ENCODE measurements at places on chromosomes 16 and 17. TPM values are rescaled to one million over a fixed set of nuclear protein-coding genes. Genes with fewer than 3 reads are reported as not detected.

DNA sequence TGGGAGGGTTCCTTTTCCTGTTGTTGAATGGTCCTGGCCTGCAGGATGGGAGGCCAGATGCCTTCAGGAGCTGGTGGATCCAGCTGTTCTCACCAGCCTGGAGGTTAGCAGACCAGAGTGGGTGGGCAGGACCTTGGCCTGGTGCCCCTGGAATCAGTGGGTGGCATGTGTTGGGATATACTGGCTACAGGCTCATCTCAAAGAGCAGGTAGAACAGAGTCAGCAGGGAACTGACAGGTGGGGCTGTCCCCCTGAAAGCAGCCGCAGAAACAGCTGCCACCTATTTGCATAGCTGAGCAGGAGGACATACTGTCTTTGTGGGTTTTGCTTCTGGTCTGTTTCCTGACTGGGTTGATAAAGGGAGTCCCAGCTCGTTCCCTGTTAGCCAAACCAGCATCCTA lies 144.1 kb downstream of the RAB11FIP4 start:
- DNase-seq = no peak

The CYBA gene
- polyA plus RNA-seq = 155 TPM

The CCL2 gene
- polyA plus RNA-seq = 15.7 TPM

GRCh38 chr17:70375406-70375805 lies 206.1 kb downstream of the KCNJ2 start:
- DNase-seq = no peak

GRCh38 chr16:81067166-81067565 lies 9.9 kb downstream of the C16orf46 start:
- DNase-seq = no peak

The KRT31 gene
- not detected for polyA plus RNA-seq

- DNase-seq = no peak
Observed at GRCh38 chr16:83392743-83393142, 415.0 kb upstream of the HSBP1 start.

The CCDC200 gene
- polyA plus RNA-seq = 37.2 TPM

- DNase-seq = no peak
Observed at GRCh38 chr16:49637933-49638672, 217.8 kb downstream of the ZNF423 start.

DNA sequence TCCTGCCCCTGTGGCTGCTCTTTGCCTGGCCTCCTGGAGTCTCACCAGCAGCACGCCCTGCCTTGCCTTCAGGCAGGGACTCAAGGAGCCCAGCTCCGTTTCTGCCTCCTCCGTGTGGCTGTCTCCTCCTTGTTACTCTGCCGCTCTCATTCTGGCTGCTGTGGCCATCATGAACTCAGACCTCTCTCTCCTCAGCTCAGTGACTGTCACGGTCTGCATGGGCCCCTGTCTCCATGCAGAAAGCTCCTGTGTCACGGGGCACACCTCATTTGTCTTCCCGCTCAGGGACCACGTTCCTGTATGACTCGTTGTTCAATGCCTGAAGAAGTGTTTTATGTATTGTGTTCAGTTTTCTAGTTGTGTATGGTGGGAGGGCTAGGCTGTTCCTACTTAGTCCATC lies 25.3 kb downstream of the RPTOR start:
- DNase-seq = peak; percentile 51

- DNase-seq = no peak
Observed at GRCh38 chr17:46931596-46931995, 8.6 kb downstream of the GOSR2 start.

- peak; percentile 56 for DNase-seq
Observed at GRCh38 chr16:19884611-19885450, at the start of gene GPRC5B. Gene GPRC5B, minus strand, starts transcription at chr16:19884848. Its CDS starts 12,003 bp downstream, at chr16:19872845.

GRCh38 chr17:75365009-75365930 lies 40.2 kb downstream of the GRB2 start:
- no peak for DNase-seq

The IL17C gene
- polyA plus RNA-seq = not detected

The B3GNT9 gene
- polyA plus RNA-seq = 8.1 TPM

GRCh38 chr17:10657148-10657547 lies at the start of gene MYH3:
Gene MYH3, minus strand, starts transcription at chr17:10657309. Its CDS starts 2,245 bp downstream, at chr17:10655064.
- no peak for DNase-seq

DNA sequence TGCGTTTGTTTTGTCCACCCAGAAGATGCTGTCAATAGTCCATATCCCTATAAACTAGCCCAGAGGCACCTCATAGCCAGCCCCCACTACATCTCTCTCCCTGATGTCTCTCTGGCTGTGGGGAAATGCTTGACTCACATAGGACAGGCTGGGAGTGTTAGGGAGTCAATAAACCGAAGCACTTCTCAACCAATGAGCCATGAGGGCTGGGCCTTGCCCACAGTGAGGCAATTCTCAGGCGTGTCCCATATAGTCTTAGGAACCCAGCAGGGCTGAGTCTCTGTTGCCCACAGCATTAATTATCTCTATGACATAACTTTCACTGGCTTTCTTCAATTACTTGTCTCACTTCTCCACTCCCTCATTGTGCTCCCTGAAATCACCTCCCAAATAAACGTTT lies 387.3 kb upstream of the CDH11 start:
- no peak for DNase-seq

The KRTAP1-5 gene
- polyA plus RNA-seq = not detected

DNA sequence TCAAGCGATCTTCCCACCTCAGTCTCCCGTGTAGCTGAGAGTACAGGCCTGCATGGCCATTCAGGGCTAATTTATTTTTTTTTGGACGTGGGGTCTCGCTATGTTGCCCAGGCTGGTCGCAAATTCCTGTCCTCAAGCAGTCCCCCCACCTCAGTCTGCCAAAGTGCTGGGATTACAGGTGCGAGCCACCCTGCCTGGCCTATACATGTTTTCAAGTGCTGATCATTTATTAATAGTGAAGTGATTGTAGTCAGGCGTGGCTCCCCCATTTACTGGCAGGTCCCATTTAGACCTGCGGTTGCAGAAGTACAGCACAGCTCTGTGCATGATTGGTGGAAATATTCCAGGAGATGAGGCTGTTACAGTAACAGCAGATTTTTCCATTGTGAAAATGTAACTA lies 8.4 kb downstream of the FOXK2 start:
- no peak for DNase-seq

GRCh38 chr16:87165151-87165550 lies 152.0 kb downstream of the C16orf95 start:
- no peak for DNase-seq

- no peak for DNase-seq
Observed at GRCh38 chr16:89164436-89164835, 7.1 kb upstream of the CDH15 start.

Measured in renal pelvis (tissue), 12 donors.